COR-L47 (cell line): ENCODE measurements at places on chromosomes 6 and 20.

GRCh38 chr20:59342023-59342957, 41.9 kb downstream of the EDN3 start:
- no peak for DNase-seq

DNA sequence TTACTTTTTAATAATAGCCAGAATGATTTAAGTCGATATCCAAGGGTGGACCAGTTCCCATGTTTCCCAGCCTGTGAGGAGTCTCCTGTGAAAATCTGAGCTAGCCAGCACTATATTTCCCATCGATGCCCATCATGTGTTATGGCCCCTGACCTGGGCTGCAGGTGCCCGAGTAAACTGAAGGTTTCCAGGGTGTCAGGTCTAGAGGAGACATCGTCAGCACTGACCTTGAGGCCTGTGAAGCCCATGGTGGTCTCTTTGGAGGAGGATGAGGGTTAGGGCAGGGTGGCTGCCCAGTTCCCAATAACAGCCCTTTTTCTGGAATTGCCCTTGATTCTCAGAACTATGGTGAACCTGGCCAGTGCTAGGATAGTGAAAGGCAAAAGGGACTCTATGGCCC, 63.0 kb upstream of the TOP1 start:
- no peak for DNase-seq

DNA sequence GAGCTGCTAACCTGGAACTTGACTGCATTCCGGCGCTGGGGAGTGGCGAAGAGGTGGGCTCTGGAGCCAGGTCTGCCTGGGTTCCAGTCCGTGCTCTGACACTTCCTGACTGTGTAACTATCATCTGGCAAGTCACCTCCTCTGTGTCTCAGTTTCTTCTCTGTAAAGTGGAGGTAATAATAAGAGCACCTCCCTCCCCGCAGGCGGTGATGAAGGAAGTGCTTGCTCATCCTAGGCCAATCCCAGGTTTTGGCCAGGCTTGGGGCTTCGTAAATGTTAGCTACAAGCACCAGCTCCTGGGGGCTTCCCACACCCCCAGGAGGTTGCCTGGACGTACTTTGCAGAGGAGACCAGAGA, 32.8 kb downstream of the SNAI1 start:
- DNase-seq: no peak

DNA sequence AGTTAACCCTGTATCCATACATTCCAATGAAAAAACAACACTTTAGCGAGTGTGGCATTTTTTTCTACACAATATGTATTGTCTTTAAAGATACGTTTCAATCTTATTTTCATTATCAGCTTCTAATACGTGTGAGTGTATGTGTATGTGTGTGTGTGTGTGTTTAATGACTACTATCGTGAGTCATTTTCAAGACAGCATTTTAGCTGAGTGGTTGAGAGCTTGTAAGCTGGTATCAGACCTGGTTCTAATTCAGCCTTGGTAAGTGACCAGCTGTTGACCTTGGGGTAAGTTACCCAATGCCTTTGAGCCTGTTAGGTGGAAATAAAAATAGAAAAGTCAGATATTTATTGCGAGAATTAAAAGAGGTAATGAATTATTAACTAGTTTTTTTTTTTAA, 320.0 kb upstream of the NT5E start:
- no peak for DNase-seq

GRCh38 chr6:1792989-1793388, 183.3 kb downstream of the FOXC1 start:
- DNase-seq: no peak

DNA sequence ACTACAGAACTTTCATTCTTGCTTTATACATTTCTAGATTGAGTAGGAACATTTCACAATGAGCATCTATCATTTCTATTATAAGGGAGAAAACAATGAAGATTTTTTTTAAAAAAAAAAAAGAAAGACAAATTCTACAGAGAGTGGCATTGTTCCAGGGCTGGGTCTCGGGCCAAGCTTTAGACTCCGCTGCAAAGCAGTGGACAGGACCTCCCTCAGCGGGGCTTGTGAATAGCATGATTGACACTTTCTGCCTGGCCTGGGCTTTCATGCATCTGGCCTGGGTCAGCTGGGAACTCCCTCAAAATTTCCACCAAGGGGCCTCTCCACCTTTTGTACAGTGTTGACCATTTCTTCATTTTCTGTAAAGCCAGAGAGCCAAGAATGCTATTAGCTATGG, 55.8 kb upstream of the HIVEP2 start:
- no peak for DNase-seq

GRCh38 chr6:150627154-150627553, 27.5 kb downstream of the PLEKHG1 start:
- DNase-seq: no peak

DNA sequence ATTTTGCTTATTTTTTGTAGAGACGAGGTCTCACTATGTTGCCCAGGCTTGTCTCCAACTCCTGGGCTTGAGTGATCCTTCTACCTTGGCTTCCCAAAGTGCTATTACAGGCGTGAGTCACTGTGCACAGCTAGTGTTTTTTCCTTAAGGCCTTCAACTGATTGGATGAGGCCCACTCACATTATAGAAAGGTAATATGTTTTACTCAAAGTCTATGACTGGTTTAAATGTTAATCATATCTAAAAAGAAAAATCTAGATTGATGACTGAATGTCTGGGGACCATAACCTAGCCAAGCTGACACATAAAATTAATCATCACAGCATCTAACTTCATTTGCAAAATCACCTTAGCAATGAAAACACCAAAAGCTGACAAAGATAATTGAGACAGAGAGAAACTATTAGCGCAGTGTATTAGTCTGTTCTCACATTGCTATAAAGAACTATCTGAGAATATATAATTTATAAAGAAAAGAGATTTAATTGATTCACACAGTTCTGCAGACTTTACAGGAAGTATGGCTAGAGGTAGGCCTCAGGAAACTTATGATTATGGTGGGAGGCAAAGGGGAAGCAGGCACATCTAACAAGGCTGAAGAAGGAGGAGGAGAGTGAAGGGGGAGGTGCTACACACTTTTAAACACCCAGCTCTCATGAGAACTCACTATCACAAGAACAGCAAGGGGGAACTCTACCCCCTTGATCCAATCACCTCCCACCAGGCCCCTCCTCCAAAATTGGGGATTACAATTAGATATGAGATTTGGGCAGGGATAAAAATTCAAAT, 66.8 kb upstream of the ARHGAP18 start:
- no peak for DNase-seq

DNA sequence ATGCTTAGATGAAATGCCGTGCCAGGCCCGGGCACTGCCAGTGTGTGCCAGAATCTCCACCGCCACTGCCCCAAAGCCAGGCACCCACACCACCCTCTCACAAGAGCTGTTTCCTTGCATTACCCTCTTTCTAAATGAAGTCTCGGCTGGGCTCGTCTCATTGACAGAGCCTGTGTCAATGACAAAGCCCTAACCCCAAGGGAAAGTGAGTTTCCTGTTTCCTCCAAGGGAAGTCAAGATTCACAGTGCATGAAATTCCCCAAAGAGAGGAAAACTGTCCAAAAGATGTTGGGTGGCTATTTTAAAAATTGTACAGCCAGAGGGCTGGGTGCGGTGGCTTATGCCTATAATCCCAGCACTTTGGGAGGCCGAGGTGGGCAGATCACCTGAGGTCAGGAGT, 75.4 kb upstream of the AKAP12 start:
- no peak for DNase-seq

DNA sequence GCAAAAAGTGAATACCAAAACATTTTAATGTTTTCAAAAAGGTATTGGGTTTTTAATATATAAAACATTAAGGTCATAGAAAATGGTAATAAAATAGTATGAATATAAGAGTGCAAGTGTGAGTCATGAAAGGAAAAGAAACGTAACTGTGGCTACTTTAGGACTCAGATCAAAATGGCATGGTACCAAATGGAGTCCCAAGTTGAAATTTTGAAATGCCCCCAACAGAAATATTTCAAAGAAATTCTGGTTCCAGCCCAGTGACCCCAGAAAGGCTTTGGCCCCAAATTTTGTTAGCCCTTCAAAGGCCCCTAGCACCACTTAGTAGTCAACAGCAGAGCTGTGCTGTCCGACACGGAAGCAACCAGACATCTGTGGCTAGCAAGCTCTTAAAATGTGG, 6.0 kb downstream of the COL12A1 start:
- DNase-seq: no peak

- no peak for DNase-seq
Observed at GRCh38 chr6:30073489-30074235, 1.9 kb downstream of the RNF39 start.

DNA sequence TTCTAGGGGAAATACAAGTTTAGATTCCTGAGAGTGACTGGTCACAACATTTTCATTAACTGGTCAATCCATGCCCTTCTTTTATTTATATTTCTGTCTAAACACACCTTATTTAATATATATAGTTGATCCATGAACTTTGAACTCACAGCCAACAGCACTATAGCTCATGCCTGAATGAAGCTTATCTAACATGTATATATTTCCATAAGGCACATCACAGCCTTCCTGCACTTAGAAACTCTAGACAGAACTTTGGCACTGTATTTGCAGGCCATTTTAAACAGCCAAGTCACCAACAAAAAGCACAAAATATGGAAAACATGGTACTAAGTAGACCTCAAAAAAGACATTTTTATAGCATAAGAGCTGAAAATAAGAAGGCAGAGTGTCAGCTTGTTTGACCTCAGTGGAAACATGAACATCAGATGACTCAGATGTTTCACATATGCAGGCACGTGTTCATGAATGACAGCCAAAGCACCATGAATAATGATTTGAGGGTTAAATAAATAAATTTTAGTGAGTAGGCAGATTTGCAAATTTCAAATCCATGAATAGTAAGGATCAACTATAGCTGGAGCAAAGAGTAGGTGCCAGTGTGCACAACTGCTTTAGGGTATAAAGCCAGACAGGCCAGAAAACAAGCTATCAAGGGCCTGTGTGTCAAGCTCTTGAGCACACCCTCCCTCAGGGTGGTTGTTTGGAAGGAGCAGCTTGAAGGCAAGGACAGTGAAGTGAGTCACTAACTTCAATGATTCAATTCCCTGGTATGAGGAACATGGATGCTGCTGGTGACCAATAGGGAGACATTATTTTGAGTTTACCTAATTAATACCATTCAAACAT, 88.9 kb upstream of the NT5E start:
- DNase-seq: no peak

- DNase-seq: no peak
Observed at GRCh38 chr6:162825597-162825996, 97.8 kb downstream of the PACRG start.

DNA sequence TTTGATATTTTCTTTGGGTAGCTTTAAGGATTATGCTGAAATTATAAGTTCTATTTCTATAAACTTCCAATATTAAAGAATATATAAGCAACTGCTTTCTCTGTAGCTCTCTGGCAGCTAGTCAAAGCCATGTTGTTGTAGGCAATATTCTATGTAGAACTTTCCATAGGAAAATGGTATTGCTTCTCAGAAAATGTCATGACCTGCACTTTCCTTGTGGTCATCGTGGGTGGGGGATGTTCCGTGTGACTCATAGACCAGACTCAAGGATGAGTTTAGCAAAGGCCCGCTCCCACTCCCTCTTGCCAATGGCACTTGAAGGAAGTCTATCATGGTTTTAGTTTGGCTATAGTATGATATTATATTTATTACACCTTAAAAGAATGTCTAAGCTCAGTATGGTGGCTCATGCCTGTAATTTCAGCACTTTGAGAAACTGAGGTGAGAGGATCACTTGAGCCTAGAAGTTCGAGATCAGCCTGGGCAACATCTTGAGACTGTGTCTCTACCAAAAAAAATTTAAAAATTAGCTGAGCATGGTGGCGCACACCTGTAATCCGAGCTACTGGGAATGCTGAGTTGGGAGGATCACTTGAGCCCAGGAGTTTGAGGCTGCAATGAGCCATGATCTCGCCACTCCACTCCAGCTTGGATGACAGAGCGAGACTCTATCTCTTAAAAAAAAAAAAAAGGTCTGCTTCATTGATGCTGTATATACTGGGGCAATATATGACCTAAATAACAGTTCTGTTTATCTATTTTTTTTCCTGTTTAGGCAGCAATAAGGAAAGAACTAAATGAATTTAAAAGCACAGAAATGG, 36.6 kb upstream of the LTV1 start:
- DNase-seq: no peak
